ENCODE measurements at places on chromosomes 7 and 10.

- no peak for DNase-seq
Measured at GRCh38 chr7:19295376-19295775, 150.2 kb upstream of the FERD3L start.

DNA sequence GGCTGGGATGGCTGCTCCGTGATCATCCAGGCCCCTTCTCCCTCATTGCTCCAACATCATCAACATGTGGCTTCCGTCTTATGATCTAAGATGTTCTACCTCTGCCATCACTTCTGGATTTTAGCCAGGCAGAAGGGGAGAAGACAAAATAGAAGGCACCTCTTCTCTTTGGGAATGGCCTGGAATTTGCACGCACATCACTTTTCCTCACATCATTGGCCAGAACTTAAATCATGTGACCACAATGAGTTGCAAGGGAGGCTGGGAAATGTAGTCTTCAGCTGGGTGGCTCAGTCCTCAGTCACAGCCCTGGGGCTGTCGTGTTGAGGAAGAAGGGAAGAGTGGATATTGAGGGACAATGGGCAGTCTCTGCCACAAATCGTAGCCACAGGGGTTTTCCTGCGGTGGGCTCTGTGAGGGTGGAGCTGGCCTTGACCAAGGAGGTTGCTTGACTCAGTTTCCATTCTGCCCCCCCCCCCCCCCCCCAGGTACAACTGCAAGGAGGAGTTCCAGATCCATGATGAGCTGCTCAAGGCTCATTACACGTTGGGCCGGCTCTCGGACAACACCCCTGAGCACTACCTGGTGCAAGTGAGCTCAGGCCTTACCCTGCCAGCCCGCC, 50.3 kb downstream of the PALD1 start:
- DNase-seq = no peak

DNA sequence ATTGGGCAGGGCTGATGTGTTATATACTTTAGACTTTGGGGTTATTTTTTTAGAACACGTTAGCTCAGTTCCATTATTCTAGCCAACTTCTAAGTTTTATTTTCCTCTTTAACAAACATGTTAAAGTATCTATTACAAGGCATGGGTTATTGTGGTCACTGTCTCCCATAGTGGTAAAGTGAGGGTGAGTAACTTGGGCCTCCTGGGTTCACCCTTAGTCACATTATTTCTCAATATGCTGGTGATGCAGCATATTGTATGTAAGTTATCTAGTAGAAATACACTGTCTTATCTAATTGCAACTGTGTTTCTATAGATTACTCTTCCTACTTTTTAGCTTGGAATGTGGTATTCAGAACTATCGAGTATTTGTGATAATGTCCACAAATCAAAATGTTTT, 65.9 kb downstream of the BBS9 start:
- no peak for DNase-seq

- no peak for DNase-seq
Measured at GRCh38 chr7:51021906-51022570, 239.3 kb upstream of the GRB10 start.

DNA sequence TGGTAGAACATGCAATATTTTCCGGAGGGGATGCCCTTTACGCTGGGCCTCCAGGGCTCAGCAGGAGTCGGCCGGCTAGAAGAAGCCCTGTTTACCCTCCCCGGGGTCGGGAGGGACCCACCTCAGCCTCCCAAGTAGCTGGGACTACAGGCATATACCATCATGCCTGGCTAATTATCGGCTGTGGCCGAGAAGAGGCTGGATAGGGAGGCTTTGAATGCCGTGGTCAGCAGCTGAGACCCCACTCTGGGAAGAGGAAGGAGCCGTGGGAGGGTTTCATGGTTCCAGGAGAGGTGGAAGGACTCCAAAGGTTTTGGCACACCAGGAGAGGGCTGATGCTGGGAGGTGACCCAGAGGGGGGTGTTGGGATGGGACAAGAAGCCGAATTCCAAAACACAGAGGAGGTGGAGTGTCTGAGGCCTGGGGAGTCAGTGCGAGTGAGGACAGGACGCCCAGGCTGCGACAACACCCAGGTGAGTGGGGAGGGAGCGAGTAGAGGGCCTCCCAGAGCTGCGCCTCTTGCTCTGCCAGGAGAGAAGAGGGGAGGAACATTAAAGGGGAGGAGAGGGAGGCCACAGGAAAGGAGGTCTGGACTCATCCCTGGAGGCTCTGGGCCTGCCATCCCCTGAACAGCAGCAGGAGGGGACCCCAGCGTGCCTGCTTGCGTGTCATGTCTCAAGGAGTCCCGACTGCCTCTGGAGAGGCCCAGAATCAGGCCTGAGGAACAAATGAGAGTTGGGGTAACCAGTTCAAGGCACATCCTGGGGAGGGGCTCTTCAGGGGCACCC, 19.6 kb downstream of the GRID2IP start:
- DNase-seq = no peak

DNA sequence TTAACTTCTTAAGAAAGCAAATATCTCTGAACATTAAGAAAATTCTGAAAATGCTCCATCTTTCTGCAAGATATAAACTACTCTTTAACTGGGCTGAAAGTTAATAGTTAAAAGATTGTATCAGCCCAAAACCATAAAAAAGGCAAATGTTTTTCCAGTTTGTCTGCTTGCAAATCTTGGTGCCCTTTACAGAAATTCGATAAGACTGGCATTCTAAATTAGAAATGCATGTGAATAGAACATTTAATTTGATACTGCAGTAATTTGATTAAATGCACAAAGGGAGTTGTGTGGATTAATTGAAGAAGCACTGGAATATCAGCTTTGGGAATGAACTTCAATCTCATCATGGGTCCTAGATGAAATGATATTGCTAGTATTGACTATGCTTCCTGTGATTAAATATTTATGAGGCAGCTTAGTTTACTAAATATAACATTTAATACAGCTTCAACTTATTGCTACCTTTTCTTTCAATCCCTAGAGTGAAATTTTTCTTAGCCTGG, 78.4 kb downstream of the IQUB start:
- no peak for DNase-seq

- DNase-seq = no peak
Measured at GRCh38 chr7:157628456-157628855, 291.7 kb downstream of the DNAJB6 start.

DNA sequence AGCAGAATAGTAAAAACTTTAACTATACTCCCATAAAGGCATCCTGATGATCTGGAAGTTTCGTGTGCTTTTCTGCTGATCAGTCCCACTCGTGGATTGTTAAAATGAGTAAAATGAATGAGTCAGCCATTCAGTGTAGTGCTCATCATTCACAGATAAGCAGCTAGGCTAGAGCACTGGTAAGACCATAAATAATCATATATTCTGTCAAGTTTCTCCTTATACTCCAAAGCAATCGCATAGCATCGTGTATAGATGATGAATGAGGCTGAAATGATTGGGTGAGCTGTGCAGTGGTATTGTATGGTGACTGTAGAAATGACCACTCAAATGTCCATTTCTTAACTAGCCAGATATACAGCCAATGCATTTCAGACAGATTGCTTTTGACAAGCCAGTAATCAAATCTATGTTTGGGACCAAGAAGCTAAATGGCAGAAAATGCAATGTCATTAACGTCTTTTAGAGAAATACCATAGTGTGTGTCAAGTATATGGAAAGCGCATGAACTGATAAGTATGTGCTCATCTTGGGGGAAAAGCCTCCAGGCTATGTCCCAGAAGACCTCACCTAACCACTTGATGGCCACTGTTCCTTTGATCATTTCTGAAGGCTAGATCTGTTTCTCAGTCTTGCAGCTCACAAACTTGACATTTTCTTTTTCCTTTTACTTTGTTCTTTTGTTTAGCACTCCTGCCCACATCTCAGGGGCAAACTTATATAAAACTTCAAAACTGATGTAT, 227.2 kb upstream of the FAM3C start:
- no peak for DNase-seq
